HFFc6 (cell line): ENCODE measurements at places on chromosomes 3 and 15.

DNA sequence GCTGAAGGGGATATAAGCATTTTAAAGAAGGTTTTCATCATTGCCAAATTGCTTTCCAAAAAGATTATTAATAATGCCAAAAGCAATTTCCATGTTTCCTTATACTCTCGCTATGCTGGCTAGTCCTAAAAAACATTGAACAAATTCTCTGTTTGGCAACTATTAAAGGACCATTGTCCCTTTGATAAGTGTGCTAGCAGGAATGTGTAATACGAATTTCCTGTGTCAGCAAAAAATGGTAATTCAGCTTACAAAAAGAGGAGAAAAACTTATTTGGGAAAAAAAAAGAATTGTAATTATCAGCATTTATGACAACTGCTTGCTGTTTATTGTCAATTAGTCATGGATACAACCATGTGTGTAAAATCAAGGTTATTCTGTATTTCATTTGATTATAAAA is 138.6 kb downstream of the TBL1XR1 start:
- no peak for DNase-seq

DNA sequence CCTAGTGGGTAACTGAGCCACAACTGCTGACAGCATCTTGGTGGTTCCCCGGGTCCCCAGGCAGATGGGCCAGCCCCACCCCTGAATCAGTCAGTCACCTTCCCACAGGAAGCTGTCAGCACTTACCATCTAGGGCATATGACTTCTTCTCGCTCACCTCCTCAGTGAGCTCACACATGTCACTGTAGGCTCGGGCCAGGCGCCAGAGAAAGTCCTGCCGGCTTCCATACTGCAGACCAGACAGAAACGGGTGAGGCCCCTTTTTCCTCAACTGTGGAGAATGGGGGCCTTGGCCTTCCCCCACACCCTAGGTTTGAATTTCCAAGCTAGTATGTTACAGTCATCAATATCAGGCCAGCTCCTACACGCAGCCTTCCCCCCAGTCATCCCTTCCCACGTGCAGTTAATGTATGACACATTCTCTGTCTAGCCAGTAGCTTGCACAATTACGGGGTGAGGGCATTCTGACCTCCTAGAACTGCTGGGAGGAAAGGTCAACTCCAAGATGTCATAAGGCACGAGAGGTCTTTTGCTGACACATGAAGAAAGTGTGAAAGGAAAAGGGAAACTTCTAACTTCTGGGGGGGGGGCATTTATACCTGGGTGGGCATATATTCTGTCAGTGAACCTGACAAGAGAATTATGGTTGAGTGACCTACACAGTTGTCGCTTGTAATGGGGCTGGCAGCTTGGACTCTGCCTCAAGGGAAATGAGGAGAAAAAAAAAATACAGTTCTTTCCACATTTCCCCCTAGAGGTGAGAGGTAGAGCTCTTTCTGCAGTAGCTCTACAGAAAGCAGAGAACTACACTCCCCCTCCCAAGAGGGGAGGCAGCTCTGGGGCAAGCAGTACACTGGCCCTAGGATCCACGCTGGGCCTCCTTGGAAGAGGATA is 10.9 kb downstream of the RMDN3 start:
- DNase-seq: peak; percentile 66

- DNase-seq: no peak
These were observed 109.5 kb upstream of the KCNAB1 start for GRCh38 chr3:156010829-156011228.

DNA sequence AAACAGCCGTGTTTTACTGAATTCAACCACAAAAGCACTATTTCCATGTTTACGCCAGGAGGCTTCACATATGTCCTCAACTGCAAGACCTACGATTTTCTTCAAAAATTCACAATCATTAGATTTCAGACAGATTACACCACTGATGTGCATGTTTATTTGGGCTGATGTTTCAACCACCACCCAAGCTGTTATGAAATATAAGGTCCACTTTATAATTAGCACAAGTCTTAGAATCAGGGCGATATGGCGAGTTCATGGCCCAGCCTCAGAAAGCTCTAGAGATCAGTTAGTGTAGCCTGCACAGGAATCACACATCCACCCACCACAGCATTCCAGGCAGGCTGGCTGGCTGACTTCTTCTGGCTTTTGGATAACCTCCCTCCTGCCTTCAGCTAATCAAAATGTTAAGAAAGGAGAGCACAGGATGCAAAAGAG is 15.4 kb downstream of the SH3BP5 start:
- peak; percentile 34 for DNase-seq

DNA sequence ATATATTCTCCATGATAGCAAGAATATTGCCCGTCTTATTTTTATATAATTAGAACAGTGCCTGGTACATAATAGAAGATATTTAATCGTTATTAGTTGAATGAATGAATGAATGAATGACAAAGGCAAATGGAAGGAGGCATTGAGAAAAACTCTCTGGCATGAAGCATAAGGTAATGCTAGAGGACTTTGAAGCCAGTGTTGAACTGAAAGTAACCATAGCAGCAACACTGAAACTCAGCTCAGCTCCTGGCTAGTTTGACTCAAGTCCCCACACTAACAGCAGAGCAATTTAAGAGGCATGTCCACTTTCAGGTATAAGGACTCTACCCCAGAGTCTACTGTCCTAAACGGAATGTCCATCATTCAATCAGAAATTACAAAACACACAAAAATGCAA is 227.0 kb downstream of the CPNE4 start:
- no peak for DNase-seq

- no peak for DNase-seq
These were observed 198.0 kb downstream of the EPHB1 start for GRCh38 chr3:134993011-134993410.

GRCh38 chr3:8979262-8979661 is 16.0 kb upstream of the RAD18 start:
- DNase-seq: no peak

- DNase-seq: no peak
These were observed 95.9 kb downstream of the FRMD4B start for GRCh38 chr3:69290006-69290405.

DNA sequence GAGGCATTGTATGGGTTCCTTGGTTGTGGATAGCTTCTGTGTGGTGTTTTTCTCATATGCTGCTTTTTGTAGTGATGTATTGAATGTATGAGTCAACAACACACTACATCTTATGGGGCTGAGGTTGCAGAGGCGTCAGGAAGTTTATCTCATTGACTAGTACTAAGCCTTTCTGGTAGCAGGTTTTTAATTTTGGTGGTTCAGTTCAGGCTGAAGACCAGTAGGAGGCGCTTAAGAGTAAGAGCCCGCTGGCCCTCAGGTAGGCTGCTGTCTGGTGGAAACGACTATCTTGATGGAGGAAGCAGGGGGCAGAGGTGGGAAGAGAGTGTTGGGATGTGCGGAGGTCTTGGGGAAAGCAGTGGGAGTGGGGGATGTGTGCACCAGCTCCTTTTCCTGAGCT is 62.4 kb downstream of the RTP4 start:
- no peak for DNase-seq

- DNase-seq: no peak
These were observed 35.9 kb upstream of the TMCC1 start for GRCh38 chr3:129929383-129929782.

DNA sequence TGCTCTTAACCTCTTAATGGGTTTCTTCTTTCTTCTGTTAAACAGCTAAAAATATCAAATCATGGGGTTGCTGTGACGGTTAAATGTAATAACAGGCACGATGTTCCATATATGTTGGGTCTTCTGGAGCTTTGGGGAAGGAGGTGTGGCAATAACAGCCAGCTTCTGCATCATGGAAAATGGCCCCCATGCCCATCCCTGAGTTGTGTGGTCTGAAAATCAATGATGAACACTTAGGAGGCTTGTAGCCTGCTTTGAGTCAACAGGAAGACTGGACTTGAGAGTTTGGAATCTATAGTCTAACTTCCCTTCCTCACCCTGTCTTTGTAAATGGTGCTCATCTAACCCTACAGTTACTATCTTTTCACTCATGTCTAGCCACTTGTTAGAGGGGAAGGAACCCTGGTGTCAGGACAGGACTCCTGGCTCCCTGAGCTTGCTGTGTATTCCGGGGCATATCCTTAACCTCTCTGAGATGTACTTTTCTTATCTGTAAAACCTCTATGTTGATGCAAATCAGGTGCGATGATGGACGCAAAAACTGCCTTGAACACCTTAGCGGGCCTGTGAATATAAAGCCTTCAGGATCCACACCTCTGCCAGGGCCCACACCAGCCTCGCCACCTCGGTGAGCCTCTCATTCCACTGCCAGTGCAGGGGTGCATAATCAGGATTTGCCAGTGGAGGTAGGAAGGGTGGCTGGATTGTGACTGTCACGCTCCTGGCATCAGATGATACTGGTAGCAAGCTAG is 27.5 kb downstream of the SMAD3 start:
- no peak for DNase-seq

DNA sequence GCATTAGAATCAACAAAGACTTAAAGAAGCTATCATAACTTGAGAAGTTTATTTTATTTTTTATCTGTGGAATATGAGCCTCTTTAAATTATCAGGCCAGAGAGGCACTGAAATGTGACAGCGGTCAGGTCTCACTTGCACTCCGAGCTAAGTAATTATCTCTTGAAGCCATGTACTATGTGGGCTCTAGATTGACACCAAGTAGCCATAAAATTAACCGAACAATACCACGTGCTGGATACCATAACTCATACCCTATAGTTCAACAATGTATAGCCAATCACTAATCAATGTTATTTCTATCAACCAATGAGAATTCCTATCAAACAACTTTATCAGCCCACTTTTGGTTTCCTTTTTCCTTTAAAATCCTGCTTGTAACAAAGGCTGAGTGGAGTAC is 299.3 kb downstream of the TBC1D5 start:
- DNase-seq: no peak

GRCh38 chr3:141875893-141876380 is 506 bp upstream of the ATP1B3 start:
- peak; percentile 60 for DNase-seq

DNA sequence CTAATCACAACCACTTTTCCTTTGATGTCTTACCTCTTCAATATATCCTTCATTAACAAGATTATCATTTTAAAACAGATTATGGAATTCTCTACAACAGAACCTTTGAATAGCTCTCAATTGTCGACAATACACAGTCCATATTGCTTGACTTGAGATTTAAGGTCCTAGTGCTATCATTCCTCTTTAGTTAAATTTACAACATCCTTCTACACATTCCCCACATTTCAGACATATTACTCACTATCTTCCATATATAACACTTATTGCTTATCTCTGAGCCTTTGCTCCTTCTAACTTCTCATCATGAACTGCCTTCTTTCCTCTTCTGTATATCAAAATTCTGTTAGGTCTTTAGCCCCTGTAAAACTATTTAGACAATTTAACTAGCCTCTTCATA is 247.0 kb downstream of the STXBP5L start:
- DNase-seq: no peak

DNA sequence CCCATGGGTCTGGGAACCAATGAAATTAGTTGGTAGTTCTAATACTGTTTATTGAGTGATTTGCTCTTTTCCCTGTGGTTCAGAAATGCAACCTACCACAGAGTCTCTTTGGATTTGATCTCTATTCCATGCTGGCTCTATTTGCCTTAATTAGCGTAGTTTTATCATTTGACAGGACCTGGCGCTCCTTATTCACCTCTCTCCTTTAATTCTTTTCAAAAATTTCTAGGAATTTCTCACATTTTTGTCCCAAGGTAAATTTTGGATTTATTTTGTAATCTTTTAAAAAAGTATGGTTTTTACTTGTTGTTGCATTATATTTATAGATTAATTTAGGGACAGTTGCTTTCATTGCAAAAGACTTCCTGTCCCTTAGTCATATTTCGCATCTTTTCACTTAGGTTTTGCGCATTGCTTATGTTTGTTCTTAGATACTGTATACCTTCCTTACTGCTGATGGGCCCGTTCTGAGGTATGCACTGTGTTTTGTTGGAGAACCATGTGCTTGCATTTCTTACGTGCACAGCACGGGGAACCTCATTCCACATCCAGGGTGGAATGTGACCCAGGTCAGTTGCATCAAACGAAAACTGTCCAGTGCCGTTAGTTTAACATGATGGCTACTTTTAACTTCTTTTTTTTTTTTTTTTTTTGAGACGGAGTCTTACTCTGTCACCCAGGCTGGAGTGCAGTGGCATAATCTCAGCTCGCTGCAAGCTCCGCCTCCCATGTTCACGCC is 27.0 kb downstream of the SENP5 start:
- DNase-seq: no peak
